Glomerular endothelial cell (primary cell): ENCODE measurements at places on chromosomes 5 and 9.

GRCh38 chr5:142053426-142054151 is 40.8 kb upstream of the GNPDA1 start:
- DNase-seq, result no peak

GRCh38 chr9:118595719-118596305 is 773.4 kb downstream of the BRINP1 start:
- no peak for DNase-seq

GRCh38 chr9:112784020-112784785 is 33.6 kb downstream of the SNX30 start:
- DNase-seq, result no peak

GRCh38 chr5:18023275-18023674 is 389.0 kb downstream of the TAF11L14 start:
- DNase-seq, result no peak

DNA sequence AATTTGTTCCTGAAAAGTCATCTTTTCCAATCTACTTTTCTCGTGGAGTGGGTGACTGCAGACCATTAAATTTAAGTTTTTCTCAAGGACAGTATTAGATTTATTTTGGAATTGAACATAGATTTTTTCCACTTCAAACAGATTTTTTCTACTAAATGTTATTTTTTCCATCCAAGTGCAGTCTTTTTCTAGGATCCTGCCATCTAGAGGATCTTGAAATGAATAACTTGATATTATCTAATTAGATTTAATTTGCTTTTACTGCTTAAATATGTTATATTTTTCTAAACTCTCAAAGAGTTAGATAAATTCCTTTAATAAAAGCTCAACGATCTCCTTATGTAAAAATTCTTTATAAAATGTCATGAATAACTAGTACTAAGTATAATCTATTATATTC is 136.9 kb upstream of the PRR16 start:
- DNase-seq, result no peak

DNA sequence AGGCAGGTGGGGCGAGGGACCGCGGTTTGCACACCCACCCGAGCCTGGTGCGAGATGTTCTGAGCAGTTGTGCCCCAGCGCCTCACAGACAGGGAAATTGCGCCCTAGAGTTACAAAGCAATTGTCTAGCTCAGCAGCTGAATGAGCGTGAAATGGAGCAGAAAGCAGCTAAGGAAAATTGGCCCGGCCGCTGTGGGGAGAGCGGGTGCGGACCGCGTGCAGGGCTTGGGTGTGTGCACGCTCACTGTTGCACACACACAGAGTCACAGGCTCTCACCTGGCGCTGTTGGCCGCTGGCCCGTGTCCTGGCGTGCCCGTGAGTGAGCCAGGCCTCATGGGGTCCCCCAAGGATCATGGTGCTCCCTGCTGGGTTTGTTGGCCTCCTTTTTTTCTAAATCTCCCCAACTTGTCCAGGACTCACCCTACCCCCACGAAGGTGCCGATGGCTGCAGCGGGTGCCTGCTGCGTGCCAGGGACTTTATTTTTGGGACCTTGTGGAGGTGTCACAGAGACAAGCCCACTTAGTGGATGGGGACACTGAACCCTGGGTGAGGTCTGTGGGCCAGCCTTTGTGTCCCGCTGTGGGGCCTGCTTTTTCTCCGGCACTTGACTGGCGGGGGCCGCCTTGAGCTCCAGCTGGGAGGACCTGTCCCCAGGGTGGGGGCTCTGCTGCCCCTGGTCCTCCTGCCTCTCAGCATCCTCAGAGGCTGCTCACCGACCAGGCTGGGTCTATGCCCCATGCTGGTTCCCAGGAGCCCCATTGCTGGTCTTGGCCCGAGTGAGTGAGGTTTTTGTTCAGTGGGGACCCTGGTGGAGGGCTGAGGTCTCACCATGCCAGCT is 5.2 kb downstream of the RXRA start:
- no peak for DNase-seq

DNA sequence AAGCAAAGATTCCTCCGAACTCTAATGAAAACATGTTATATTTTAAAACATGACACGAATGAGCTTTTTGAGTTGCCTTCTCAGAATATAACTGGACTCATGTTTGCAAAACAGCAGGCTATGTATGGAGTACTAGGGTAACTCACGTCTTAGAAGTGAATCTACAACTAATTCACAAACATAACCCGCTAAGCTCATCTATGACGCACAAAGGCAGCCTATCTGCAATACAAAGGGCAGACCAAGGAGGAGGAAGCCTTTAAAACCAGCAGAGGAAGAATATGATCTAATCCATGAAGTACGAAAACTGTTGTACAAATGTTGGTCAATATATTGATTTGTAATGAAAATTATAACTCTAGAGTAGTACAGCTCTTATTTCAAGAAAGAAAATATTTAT is 67.0 kb downstream of the CETN3 start:
- no peak for DNase-seq

- no peak for DNase-seq
Measured at GRCh38 chr5:151926188-151926587, 1.5 kb upstream of the GLRA1 start.

- no peak for DNase-seq
Measured at GRCh38 chr9:70411930-70412831, 2.3 kb downstream of the KLF9 start.

DNA sequence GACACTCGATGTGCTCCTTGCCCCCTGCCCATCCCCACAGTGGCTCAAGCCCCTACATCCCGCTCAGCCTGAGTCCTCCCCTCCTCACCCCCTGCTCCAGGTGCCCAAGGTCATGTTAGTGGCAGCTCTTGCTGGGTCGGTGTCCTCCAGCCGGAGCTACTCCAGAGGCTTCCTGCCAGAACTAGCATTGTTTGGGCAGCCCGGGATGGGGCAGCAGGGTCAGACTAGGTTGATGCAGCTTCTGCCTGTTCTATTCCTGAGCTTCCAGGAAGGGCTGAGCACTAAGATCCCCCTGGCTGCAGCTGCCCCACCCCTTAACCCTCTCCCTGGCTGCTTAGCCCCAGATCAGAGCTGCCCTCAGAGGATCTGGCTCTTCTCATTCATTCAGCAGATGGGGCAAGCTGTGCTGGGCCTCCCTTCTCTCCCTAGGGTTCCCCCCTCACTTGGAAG is 671 bp downstream of the RGS14 start:
- no peak for DNase-seq

DNA sequence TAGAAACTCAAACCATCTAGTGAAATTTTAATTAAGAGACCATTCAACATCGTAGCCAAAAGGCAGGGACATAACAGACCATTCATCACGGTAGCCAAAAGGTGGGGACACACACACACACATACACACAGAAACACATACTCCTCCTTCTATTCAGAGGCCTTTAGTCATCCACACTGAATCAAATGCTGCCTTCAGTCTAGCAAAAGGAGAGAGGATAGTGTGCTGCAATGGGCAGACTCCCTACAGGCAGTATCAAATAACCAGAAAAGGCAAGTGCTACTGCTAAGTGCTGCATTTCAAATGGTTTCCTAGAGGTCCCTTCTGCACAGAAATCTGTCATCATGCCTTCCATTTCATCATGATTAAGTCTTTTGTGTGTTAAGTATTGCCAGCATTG is 303.9 kb downstream of the TRIM32 start:
- DNase-seq, result no peak

GRCh38 chr5:143376911-143377813 is 26.3 kb downstream of the NR3C1 start:
- no peak for DNase-seq

DNA sequence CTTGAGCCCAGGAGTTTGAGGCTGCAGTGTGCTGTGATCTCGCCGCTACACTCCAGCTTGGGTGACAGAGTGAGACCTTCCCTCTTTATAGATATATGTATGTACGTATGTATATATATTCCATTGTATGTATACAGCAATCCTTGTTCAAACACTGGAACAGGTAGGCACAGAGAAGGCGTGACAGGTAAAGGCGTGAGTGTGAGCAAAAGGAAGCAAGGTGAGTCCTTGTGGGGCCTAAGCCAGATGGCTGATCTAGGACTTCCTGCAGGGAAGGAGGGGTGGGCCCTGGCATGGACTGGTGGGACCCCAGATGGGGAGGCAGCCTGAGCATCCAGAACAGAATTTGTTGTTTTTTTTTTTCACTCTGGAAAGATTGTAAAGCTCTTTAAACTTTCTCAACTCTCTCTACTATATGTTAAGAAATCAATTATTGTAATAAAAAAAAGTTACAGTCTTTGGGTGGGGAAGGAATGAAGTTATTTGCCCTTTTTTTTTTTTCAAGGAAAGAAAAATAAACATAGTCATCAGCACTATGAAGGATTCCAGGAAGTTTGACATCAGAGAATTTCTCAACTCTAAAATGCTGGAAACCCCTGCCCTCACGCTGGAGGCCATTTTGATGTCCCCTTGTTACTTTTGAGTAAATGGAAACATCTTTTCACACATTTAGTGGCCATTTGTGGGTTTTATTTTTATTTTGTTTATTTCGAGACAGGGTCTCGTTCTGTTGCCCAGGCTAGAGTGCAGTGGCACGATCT is 38.9 kb upstream of the STXBP1 start:
- no peak for DNase-seq

DNA sequence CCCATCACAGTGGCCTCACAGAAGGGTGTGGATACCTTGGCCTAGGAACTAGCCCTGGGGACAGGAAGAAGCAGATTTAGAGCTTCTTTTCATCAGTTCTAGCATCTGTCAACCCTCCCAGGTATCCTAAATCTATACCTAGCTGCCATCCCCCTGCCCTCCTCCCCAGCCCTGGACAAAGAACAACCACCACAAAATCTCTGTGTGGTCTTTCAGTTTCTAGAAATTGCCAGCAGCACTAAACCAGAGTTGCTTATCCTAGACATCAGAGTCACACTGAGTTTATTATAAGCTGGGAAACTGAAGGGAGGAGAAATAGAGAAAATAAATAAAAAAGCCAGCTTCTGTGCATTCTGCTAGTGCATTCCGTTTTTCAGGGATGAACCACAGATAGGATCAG is 14.6 kb downstream of the CCDC180 start:
- no peak for DNase-seq

- no peak for DNase-seq
Measured at GRCh38 chr9:116504893-116505480, 182.1 kb upstream of the TRIM32 start.

- no peak for DNase-seq
Measured at GRCh38 chr9:28792716-28793115, 1219.4 kb upstream of the C9orf72 start.

DNA sequence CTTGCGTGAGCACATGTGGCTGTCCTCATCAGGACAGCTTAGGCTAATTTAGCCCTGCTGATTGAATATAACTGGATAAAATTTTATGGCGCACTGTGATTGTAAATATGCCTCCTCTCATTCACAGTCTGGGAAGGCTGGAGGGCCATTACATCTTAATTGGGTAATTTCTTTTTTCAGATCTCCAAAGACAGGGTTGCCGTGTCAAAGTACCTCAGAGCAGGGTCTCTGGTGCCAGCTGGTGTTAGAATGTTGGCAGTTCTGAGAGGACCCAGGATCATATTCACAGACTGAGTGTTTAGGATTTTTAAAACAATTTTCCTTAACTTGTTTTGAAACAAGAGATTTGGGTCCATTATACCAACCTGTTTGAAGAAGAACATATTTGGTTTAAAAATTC is 455.7 kb upstream of the TLE4 start:
- DNase-seq, result no peak

GRCh38 chr5:94391996-94392395 is 226.4 kb downstream of the KIAA0825 start:
- no peak for DNase-seq

GRCh38 chr9:90460220-90460619 is 182.4 kb downstream of the DIRAS2 start:
- no peak for DNase-seq

DNA sequence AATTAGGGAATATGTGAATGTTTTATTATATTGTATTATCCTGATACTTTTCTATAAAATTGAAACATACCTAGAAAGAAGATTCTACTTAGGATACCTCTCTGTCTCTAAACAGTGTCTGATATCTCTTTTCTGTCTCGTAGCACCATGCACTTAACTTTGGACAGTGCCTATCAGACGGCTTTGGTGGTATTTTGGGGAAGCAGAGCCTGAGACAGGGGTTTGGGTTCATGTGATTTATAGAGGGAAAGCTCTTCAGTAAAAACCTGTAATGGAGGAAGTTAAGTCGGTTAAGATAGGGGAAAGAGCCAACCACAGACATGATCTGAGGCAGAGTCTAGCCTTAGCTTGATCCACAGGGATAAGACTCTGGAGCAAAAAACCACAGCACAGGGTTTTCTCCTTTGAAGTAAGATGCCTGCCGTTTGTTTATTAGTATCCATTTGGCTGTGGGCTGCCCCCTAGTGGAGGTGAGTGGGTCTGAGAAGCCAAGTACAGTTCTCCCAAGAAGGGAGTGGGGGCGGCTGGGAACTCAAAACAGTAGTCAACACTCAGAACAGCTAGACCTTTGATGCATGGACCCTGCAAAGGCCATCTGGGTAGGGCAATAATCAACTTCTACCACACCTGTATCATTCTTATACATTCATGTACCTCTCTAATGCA is 141.2 kb upstream of the ASTN2 start:
- no peak for DNase-seq

DNA sequence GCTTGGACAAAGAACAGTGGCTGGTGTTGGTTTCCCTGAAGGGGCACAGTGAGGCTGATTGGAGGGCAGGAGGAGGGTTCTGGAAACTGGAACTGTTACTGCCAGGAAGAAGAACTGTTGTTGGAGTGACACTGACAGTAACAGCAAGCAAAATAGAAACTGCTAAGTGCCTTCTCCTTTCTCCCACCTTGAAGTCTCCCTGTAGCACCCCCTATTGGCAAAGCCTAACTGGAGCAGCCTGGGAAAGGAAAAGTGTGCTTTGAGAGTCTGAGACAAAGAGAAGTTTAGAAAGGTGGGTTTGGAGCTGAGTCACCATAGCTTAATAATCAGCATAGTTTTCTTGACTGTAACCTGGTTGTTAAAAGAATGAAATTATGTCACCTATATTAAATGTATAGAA is 2.5 kb upstream of the TMEM174 start:
- DNase-seq, result peak; percentile 31

DNA sequence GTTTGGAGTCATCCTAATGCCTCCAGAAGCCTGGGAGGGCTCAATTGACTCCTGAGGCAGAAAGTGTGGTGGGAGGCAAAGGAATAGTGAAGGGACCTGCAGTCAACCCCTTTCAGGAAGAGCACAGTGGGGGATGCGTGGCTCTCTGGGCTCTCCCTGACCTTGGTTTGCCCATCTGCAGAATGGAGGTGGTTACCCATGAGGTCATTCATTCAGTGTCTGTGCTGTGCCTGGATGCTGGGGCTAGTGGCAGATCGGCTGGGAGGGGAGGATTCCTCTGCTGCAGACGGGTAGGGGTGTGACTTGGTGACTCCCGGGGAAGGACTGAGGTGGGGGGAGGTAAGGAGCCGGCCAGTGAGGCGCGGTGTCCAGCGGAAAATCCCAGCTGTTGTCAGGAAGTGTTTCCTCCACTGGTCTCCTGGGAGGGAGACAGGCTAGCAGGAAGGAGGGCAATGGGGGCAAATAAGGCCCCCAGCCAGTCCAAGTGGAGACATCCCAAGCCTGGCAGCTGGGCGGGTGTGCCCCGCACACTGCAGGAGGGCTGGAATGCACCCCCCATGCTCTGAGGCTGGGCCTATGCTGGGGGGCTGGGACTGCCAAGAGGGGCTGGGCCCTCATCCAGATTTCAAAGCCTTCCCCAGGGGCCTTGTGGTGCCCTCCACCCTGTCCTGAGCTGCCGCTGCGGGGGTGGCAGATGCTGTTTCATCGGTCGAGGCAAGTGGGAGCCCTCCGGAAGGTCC is 10.9 kb downstream of the CXXC5 start:
- DNase-seq, result no peak
